ENCODE measurements at places on chromosomes 3 and 15. TPM values are rescaled to one million over a fixed set of nuclear protein-coding genes. Genes with fewer than 3 reads are reported as not detected.

- DNase-seq: no peak
Observed at GRCh38 chr3:27767000-27767399, 44.9 kb upstream of the EOMES start.

GRCh38 chr3:127796831-127797150 is 25.5 kb downstream of the MGLL start:
- no peak for DNase-seq

Gene PIF1
- 50.0 TPM for total RNA-seq

DNA sequence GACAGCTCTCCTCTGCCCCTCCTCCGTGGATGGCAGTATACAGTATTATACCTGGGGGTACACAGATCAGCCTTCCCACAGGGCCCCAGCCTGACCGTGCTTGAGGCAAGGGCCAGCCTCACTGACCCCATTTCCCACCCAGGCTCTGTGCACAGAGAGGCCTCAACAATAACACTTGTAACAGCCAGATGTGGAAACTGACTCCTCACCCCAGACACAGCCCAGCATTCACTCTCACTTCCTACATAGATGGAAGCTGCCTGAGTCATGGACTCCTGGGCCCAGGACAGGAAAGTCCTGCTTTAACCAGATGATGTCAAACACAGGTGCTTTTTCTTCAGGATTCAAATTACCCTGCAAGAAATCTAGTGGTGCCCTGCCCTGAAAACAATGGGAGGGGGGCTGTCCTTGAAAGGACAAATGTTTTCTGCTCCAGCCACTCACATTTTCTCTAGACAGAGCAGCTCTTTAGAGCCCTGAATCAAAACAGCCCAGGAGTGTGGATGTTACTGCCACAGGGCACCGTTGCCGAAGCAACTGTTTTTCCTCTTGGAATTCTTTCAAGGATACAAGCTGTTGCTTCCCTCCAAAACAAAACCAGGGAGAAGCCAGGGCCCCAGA is 16.4 kb downstream of the CCDC12 start:
- DNase-seq: peak; percentile 28

GRCh38 chr3:43043793-43044192 is 62.1 kb downstream of the POMGNT2 start:
- no peak for DNase-seq

DNA sequence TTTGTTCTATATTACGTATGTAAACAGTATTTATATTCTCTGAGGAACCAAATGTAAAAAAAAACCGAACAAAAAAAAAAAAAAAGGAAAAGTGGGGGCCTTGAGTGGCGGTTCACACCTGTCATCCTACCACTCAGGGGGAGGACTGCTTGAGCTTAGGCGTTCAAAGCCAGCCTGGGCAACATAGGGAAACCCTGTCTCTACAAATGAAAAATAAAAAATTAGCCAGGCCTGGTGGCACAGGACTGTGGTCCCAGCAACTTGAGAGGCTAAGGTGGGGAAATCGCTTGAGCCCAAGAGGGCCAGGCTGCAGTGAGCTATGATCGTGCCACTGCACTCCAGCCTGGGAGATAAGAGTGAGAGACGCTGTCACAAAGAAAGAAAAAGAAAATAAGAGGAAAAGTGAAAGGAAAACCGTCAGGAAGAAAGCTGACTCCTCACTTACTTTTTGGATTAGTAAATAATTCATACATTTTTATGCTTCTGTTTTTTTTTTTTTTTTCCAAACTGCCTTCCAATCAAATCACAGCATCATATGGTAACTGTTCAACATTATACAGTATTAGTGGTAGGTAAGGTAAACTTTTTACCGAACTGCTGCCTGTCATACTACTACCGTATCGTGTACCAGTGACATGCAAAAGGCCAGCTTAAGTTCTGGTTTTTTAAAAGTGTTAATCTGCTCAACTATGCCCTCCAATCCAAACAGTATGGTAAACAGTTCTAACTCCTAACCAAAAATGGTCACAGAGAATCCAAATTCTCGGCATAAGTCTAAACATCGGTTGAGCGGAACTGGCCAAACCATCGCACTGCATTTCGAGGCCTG is 1.2 kb downstream of the PHC3 start:
- DNase-seq: peak; percentile 25

Gene INSYN1
- total RNA-seq: not detected

DNA sequence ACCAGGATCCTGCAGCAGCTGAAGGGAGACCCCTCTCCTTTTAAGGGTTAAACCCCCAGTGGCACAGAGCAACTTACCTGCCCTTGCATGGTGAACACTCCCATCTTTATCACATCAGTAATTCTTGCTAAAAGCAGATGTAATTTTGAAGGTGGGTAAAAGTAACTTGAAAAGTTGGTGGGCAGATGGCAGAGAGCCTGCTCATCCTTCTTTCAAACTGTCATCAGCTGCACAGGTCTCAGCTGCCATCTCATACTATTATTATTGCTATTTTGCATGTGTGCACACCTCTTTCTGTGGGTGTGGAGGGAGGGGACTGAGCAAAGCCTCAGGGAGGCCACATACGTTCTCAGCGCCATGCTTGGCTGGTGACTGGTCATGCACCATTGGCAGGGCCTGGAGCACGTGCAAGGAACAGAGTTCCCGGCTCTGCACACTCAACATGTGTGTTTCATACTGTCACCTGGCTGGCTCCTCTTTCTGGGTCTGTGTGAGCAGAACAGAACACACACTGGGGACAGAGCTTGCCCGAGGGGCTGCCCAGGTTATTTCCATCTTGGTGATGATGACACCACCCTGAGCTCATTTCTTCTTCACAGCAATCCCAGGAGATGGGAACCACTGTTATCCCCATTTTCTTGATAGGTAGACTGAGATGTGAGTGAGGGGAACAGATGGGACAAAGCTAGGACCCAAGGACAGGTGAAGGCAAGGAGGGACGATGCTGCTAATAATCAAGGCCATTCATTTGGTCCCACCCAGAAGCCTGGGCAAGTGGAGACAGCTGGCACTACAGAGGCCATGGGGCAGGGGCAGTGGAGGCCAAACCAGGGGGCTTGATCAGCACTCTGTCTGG is 95.8 kb upstream of the KLF13 start:
- DNase-seq: no peak
